ENCODE measurements at places on chromosomes 12 and 14. TPM values are rescaled to one million over a fixed set of nuclear protein-coding genes. Genes with fewer than 3 reads are reported as not detected.

- DNase-seq, result no peak
- H3K27me3 ChIP-seq, result no peaks in the 10 kb centered on the region
- H3K27ac ChIP-seq, result no peak overlapping the region
- H3K36me3 ChIP-seq, result no peaks in the 10 kb centered on the region
Observed at GRCh38 chr12:6053541-6053940, 70.9 kb downstream of the VWF start.

- no peak overlapping the region for H3K4me3 ChIP-seq
- no peaks in the 10 kb centered on the region for H3K27me3 ChIP-seq
- peaks cover 4% of the 10 kb centered on the region for H3K36me3 ChIP-seq
- H3K4me1 ChIP-seq, result peaks cover 34% of the 10 kb centered on the region
- DNase-seq, result no peak
- H3K27ac ChIP-seq, result no peak overlapping the region
Observed at GRCh38 chr12:58894040-58894439, 26.3 kb downstream of the LRIG3 start.

BTG1 gene
- total RNA-seq, result 41.0 TPM

DGLUCY gene
- 99.4 TPM for total RNA-seq

TBX3 gene
- 8.6 TPM for total RNA-seq
